ENCODE measurements at places on chromosomes 7 and 10.
A peak's percentile ranks its signal among the peaks of the same experiment; 100 is the strongest.

DNA sequence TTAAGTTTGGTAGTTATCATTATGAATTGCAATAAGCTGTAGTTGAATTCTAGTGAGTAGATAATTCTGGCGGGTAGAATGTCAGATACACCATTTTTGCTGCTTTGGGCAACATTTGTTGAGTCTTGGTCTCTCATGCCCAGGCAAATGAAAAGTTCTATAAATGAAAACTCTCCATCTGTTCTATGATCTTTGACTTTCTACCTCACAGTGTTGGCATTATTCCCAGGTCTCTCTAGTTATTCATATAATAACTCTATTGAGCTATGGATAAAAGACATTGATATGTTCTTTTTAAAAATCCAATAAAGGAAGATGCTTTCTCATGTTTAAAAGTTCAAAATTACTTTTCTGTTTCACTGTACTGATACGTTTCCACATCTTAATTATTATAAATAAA, 415.3 kb upstream of the SEMA3D start:
- no peak for DNase-seq

GRCh38 chr7:90411510-90411909, 8.2 kb downstream of the CLDN12 start:
- peak; percentile 51 for DNase-seq

GRCh38 chr10:16360001-16360400, 76.8 kb upstream of the PTER start:
- DNase-seq: no peak

DNA sequence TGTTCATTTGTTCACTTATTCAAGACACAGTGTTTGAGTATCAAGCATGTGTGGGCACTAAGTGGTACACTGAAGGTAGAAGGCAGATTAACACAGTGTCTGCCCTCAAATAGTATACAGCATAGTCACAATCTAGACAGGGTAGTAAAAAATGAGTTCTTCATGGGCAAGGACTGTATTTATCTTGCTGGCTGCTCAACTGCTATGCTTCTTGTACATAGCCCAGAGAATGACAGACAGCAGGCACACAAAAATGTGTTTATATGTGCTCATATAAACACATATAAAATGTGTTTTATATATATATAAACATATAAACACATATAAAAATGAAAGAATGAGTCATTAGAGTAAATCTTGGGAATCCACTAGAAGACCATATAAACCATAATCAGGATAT, 43.1 kb downstream of the TFEC start:
- DNase-seq: no peak

- DNase-seq: no peak
These were observed 488.9 kb downstream of the SH2D4B start for GRCh38 chr10:81026591-81026990.

DNA sequence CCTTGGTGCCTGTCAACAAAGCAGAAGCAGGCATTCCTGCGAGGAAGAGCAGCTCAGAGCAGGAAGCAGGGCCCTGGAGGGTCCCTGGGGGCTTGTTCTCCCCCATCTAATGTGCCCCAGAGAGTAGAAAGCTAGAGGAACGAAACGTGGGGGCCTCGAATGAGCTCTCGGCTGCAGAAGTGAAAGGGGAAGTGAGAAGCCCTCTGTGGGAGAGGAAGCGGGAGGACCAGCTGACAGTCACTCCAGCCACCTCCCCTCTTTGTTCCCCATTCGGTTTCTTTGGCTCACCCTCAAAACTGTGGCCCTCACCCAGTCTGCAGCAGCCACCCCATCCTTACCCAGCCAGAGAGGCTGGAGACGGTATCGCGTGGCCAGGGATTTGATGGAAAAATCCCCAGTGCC, 25.0 kb downstream of the C10orf105 start:
- no peak for DNase-seq

DNA sequence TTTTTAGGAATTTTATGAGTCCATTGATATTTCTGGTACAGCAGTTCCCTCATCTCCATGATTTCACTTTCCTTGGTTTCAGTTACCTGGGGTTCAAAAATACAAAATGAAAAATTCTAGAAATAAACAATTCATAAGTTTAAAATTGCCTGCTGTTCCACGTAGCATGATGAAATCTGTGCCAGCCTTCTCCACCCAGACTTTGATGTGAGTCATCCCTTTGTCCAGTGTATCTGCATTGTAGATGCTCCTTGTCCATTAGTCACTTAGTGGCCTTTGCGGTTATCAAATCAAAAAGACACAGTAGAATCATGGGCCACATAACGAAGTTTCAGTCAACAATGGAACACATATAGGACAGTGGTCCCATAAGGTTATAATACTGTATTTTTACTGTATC, 286.9 kb downstream of the PTEN start:
- DNase-seq: peak; percentile 66

DNA sequence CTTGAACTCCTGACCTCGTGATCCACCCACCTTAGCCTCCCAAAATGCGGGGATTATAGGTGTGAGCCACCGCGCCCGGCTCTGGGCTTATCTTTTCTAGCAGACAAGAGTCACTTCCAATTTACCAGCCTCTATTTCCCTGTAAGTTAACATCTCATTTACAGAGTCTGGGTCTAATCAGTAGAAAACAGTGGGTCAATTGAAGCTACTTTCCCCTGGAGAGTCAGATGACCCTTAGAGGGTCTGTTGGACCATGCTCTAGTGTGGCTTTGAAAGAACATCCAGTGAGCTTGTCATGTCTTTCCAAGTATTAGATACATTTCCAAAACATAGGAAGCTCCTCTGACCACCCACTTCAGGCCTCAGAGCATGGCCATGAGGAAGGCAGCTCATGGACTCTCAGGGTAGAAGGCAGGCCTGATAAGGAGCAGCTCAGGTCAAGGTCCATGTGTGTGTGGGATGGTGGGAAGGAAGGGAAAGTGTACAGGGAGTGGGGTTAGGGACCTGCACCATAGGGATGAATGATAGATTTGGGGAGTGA, 27.6 kb upstream of the RBM20 start:
- DNase-seq: no peak

DNA sequence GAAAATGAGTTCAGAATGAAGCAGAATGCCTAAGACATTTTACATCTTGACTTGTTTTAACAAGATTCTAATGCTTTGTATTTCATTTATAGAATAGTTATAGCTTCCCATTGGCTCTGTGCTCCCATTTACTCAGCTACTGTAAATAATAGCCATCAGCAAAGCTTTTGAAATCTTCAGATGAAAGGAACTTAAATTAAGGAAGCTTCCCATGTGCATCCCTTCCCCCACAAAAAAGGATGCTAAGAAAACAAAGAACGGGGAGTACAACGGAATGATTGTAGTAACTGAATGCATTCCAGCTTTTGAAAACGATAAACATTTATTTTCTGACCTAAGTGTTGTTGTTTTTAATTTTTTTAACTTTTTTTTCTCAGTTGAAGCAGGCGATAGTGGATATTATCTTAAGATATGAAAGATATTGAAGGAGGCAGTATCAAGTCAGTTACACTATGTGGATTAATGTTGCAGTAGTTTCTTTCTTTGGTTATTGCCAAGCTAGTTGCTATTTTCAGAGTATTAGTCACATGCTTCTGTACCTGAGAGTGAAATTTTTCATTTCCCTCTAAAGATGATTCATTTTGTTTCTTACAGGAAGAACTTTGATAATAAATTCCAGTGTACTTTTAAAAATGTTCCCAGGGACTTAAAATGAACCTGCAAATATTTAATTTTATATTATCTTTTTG, 129.2 kb downstream of the KCND2 start:
- DNase-seq: peak; percentile 61

DNA sequence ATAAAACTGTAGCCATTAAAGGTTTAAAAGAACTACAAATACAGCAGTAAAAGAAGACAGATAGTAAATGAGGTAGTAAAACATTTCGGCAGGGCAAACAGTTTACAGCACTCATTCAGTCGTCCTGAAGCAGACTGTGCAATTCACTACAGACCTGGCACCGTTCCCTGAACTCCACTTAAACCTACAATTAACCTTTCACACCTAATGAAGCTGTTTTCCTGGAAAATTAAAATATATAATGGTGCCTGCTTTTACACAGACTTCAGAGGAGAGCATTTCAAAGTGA, 335.3 kb downstream of the GFRA1 start:
- DNase-seq: no peak

GRCh38 chr10:93437086-93437945, 44.8 kb downstream of the MYOF start:
- peak; percentile 87 for DNase-seq

- DNase-seq: peak; percentile 31
These were observed 169.7 kb upstream of the PHYHIPL start for GRCh38 chr10:59006511-59007306.

DNA sequence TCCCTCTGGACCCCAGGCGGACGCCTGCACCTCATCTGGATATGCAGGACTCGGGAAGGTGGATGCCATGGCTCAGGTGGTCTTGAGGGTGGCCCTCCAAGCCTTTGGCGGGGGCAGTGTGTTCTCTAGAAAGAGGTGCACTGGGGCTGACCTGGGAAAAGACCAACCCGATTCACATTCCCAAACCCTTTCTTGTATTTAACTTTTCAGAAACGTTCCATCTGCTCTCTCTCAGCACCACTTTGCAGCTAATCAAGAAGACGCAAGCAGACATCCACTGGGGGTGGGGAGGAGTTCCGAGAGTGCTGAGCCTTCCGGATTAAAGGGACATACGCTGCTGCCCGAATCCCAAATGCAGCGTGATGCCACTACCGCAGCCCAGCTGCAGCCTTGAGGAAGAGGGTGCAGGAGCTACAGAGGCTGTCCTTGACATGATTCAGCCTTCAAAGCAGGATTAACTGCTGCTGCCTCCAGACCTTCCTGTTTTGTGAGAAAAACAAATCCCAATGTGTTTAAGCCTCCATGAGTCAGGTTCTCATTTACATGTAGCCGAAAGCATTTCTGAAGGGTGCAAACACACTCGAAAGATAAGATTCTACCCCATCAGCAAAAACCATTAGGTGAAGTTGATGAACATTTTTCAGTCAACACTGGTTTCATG, 39.9 kb downstream of the RBM17 start:
- DNase-seq: no peak

DNA sequence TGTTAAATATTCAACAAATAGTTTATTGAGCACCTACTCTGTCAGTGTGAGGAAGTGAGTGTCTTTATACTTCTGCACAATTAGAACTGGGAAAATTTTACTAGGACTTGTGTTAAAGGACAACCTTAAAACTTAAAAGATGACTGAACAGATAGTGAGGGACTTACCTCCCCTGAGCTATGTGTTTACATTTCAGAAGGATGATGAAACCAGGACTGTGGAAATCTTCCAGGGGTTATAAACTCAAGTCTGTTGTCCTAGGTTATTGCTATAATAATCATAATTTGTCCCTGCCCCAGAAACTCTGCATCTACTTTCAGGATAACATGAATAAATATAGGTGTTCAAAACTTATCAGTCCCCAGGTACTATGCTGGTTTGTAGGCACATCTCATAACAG, 261.0 kb upstream of the MKLN1 start:
- no peak for DNase-seq

DNA sequence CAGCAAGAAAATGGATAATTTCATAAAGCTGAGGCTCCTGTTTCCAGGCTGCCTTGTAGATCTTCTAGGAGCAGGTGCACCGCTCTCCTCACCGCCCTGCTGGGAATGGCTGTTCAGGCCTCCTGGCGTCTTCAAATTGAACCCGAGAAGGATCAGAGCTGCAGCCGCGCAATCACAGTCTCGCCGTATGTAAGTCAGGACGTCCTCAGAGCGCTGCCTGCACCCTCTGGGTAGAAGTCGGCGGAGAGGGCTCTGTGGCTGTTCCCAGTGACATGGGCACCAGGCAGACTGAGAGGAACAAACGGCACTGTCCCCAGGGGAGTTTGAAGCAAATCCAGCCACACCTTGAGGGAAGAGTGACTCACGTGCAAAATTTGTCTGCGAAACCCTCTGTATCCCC, 476.9 kb downstream of the TCERG1L start:
- no peak for DNase-seq

DNA sequence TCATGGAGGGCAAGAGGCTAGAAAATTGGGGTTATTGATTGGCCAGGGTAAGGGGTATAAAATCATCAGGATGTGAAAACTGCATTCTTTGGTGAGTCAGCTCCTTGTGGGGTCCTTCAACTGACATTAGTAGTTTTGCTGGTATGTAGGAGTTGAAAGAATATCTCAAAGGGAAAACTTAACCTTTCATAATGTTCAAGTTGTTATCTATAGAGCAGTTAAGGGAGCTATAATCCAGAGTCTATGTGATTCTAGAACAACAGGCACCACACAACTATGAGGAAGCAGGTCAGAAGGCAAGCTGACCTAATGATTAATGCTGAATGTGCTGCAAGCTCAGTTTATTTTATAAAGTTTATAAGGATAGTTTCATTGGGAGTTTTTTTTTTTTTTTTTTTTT, 13.7 kb downstream of the PRPS1L1 start:
- peak; percentile 10 for DNase-seq

DNA sequence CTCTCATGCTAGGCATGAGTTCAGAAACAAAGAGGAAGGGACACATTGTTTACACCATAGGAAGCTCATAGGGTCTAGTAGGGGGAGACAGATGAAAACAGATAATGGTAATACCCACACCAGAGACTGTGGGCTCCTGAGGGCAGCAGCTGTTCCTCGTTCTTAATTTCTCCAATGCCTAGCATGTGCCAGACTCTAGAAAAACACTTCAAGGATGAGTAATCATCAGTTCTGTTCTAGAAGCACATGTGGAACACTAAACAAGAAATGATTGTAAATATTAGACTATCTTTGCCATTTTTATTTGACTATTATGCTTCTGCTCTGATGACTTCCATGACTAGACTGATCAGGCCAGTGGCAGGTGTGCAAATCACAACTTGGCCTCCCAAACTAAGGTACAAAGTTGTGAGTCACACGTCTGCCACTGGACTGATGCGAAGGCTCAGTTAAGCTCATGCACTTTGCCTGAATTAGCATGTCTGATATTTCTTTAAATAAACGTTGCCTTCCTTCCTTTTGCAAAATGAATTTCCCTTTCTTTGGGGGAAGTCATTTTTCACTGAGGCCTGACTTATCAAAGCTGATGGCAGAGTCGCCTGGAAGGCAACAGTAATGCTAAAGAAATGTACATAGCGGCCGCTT, 89.2 kb upstream of the FGL2 start:
- DNase-seq: no peak

DNA sequence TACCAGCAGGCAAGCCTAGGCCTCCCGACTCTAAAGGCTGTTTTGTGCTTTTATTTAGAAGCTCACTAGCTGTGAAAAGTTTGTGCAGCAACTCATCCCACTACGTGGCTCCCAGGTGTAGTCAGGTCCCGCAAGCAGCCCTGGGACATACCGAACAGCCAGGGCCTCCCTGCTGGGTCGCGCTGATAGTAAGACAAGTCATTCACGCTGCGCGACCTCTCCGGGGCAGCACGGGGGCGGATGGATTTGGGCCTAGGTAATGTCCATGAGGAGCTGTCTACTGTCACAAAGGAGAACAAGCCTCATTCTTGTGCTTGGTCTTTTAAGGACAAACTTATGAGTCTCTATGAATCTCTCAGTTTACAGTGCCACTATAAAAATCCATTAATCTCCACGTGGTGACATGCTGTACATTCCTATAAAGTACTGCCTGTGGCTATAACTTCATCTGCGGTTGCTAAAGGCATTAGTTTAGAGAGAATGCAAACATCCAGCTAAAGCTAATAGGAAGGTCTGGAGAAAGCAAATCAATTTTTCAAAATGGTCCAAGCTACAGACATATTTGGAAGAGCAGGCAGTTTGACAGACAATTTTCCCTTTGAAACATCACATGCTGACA, 546.8 kb downstream of the PHTF2 start:
- DNase-seq: no peak
